Colonic mucosa (tissue), 4 donors: ENCODE measurements at places on chromosomes 12 and 14. TPM values are rescaled to one million over a fixed set of nuclear protein-coding genes. Genes with fewer than 3 reads are reported as not detected.
A peak's percentile ranks its signal among the peaks of the same experiment; 100 is the strongest.

GRCh38 chr12:67449591-67450052 is 180.5 kb downstream of the CAND1 start:
- no peak overlapping the region for H3K27ac ChIP-seq
- no peak for DNase-seq
- H3K36me3 ChIP-seq: no peaks in the 10 kb centered on the region
- no peak overlapping the region for H3K4me3 ChIP-seq

DNA sequence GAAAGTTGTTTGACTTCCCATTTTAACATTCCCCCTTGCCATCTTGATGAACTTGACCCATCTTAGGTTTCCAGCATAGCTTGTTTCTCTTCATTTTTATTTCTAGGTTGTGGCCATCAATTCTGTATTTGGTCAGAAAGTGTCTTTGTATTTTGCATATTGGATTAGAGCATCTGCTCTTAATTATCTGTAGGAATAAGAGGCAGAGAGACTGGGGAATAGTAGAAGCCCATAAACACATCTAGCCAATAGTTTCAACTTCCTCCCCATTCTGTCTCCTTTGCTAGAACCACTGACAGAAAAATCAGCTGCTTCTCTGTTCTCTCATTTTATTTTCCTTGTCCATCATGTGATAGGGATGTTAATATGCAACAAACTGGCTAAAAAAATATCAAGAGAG is 8.2 kb downstream of the SOCS2 start:
- DNase-seq: no peak
- H3K27me3 ChIP-seq: no peaks in the 10 kb centered on the region
- no peaks in the 10 kb centered on the region for H3K4me1 ChIP-seq
- H3K27ac ChIP-seq: no peak overlapping the region
- no peaks in the 10 kb centered on the region for H3K36me3 ChIP-seq

DNA sequence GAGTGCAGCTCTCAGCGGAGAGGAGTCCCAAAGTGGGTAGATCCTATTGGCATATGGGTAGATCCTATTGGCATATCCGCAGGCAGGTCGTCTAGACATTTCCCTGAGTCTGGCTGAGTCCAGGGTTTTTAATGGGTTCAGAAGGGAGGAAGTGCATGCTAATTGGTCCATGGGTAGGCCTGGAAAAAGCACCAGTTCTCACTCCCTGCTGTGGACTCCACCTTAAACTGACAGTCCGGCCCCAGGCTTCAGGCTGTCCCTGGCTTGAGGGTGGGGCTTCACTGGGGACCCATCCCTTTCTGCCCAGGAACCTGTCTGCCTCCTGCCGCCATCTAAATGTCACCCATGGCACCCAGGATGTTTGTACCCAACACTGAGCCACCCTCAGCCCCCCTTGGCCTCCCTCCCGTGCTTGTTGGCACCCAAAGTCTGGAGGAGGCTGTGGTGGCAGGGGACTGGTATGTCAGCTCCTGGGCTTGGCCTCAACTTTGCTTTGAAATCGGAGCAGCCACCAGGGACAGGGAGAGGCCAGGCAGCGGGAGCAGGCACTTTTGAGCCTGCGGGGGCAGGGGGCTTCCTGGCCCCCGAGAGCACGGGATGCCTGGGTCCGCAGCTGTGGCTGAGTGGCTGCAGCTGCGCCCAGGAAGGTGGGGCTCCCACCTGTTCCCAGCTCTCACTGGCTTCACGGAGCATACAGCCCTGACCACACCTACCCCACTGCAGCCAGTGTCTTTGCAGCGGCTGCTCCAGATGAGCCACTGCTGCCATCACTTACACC is 29.6 kb upstream of the YAF2 start:
- H3K27me3 ChIP-seq: no peaks in the 10 kb centered on the region
- no peak overlapping the region for H3K27ac ChIP-seq
- no peaks in the 10 kb centered on the region for H3K4me1 ChIP-seq
- no peaks in the 10 kb centered on the region for H3K36me3 ChIP-seq
- H3K4me3 ChIP-seq: no peak overlapping the region
- no peak for DNase-seq

GRCh38 chr12:25838007-25838406 is 120.5 kb upstream of the RASSF8 start:
- DNase-seq: no peak
- H3K27me3 ChIP-seq: no peaks in the 10 kb centered on the region
- H3K4me1 ChIP-seq: no peaks in the 10 kb centered on the region

DNA sequence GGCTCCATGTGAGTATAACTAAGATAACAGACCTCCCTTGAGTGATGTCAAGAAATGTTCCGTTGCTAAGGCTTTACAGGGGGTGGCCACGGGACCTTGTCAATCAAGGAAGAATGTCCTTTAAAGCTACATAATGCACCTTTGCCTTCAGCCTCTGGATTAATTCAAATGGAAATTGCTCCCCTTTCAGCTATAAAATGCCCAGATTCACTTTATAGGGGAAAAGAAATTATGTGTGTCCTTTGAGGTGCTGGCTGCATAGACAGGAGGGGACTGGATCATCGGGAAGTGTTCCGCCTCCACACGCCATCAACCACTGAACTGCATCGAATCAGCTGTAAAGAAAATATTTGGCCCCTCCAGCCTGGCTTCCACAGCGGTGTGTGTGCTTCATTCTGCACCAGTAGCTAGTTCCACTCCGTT is 415.4 kb downstream of the DPF3 start:
- DNase-seq: no peak
- no peaks in the 10 kb centered on the region for H3K36me3 ChIP-seq
- H3K27me3 ChIP-seq: no peaks in the 10 kb centered on the region
- H3K4me3 ChIP-seq: no peak overlapping the region

Gene PRKAG1
- total RNA-seq: 54.8 TPM

DNA sequence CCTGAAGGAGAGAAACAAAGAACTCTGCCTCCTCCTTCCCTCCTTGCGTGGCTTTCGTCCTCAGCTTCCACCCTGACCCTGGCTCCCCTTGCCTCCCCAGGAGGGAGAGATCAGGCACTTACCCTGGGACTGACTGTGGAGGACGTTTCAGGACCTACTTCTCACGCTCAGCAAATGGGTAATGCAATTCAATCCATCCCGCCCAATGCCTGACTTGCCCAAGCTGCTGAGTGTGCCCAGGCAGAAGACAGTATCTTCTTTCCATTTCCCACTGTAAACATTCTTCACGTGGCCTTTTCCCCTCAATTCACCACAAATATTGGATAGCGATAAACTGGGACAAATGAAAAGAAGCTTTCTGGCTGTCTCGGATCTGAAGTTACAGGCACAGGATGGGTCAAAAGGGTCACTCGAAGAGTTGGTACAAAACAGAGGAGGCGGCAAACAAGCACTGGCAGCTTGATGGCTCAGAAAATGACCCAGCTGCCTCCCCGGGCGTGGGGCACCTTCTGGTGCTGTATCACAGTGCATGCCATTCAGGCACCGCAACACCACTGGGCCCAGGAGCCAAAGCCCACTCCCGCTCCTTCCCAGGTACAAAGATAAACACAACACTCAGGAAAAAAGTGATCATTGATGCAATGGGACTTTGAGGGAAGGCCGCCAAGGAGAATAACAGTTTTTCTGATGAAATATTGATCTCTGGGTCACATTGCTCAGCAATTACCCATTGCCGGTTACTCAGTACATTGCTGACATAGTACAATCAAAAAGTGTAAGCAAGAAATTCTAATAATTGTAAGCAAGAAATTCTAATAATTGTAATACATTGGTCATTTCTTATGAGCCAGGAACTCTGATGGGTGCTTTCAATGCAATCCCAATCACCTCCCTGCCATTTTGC is 65.8 kb downstream of the TRIM9 start:
- no peaks in the 10 kb centered on the region for H3K4me1 ChIP-seq
- no peaks in the 10 kb centered on the region for H3K27me3 ChIP-seq
- no peaks in the 10 kb centered on the region for H3K36me3 ChIP-seq

DNA sequence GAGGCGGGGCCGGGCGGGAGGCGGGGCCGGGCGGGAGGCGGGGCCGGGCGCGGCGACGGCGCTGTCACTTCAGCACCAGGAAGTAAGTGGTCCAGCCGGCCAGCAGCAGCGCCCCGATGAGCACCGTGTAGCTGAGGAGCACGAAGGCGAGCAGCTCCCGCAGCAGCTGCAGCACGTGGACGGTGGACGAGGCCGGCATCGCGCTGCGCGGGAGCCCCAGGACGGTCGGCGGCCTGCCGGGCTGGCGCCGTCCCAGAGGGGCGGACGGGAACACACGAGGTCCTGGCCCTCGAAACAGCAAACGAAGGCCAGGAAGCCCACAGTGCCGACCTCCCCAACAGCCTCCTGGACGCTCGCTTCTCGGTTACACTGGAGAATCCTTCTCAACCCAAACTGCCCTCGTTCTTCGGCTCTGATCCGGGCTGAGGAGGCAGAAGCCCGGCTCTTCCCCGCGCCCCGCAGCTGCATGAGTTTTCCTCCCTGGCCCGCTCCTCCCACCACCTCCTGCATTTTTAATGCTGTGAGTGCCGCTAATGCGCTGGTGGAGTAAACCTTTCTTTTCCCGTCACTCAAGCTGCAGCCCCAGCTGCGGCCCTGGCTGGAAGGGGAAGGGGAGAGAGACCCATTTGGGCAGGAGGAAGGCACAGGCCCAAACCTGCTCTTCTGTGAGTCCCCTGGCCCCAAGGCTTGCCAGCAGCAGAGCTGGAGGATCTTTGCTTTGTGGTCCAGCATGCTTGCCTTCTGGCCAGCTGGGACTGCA is 694 bp upstream of the DIABLO start:
- H3K27ac ChIP-seq: peak overlapping the region; percentile 20
- no peaks in the 10 kb centered on the region for H3K27me3 ChIP-seq
- DNase-seq: no peak
- no peaks in the 10 kb centered on the region for H3K36me3 ChIP-seq

- no peak for DNase-seq
- no peaks in the 10 kb centered on the region for H3K4me1 ChIP-seq
- no peak overlapping the region for H3K4me3 ChIP-seq
- H3K27me3 ChIP-seq: no peaks in the 10 kb centered on the region
- no peak overlapping the region for H3K27ac ChIP-seq
These were observed 33.8 kb downstream of the ZFP36L1 start for GRCh38 chr14:68759017-68759560.

DNA sequence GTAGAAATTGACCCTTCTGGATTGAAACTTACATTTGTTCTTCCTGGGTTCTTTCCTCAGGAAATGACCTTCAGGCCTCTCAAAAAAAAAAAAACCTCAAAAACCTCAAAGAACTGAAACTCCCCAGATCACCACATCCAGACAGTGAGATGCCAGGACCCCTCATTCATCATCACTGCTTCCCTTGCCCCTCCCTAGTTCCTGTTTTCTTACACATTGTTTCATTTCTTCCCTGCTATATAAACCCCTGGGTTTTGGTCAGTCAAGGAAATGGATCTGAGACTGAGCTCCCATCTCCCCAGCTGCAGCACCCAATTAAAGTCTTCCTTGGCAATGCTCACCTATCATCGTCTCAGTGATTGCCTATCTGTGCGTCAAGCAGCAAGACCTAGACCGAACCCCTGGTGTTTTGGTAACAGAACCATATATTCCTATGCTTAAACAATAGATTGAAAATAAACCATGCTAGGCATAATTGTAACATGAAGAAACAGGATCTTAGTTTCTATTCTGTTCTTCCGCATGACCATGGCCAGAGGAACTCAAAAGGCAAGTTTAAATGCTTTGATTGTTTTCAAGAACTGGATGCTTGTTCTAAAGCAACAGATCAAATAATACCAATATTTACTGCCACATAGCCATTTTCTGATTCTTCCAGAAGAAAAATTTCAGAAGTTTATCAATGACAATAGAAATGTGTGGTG is 108.0 kb upstream of the MAX start:
- H3K4me3 ChIP-seq: no peak overlapping the region
- no peaks in the 10 kb centered on the region for H3K36me3 ChIP-seq
- no peaks in the 10 kb centered on the region for H3K4me1 ChIP-seq
- no peaks in the 10 kb centered on the region for H3K27me3 ChIP-seq
- H3K27ac ChIP-seq: no peak overlapping the region

DNA sequence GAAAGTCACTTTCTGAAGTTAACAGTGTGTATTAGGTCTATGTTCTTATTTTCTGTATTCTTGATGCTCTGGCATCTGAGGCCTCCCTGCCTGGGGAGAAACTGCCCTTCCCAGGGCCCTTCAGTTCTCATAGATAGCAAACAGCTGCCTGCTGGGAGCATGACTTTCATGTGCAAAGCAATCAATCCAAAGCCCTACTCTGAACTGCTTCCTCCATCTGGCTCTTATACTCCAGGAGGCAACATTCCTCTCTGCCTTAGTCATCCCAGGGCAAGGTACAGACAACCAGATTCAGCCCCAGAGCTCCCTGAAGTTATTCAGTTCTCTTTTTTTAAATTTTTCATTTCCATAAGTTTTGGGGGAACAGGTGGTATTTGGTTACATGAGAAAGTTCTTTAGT is 41.7 kb upstream of the RIN3 start:
- no peaks in the 10 kb centered on the region for H3K27me3 ChIP-seq
- DNase-seq: peak; percentile 33
- H3K36me3 ChIP-seq: no peaks in the 10 kb centered on the region
- no peak overlapping the region for H3K27ac ChIP-seq
- no peak overlapping the region for H3K4me3 ChIP-seq

DNA sequence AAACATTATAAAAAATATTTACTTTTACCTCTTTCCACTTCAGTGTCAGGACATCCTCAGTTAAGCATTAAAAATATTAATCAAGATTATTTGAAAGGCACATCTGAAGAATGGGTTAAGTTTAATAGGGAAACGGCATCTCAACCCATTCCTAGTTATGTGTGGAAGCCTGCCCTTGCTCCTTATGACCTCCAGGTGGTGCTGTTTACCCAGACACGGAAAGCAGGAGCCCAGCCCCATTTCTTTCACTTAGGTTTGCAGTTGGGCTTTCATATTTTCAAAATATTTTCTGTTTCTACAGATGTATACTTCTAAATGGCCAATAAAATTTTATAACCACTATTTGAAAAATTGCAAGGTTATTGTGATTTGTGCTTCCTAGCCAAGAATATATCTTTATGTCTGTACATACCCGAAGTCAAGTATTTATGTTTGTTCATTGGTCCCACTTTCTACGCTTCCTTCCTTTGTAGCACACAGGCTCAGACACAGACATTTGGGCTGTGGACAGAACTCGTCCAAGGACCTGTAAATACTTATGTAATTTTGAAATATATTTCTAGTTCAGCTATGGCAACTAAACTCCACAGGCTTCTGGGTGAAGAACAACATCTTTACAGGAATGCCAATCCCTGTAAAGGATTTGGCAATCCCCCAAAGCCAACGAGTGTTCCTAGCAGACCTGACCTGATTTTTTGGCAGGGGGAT is 247.1 kb downstream of the AKAP6 start:
- H3K27me3 ChIP-seq: no peaks in the 10 kb centered on the region
- H3K4me3 ChIP-seq: no peak overlapping the region
- peak; percentile 55 for DNase-seq
- H3K36me3 ChIP-seq: no peaks in the 10 kb centered on the region
- H3K4me1 ChIP-seq: no peaks in the 10 kb centered on the region

Gene ERP29
- 152 TPM for total RNA-seq

GRCh38 chr14:32078858-32079216 is 1.7 kb downstream of the ARHGAP5 start:
- peaks cover 4% of the 10 kb centered on the region for H3K4me1 ChIP-seq
- no peaks in the 10 kb centered on the region for H3K36me3 ChIP-seq
- H3K27me3 ChIP-seq: no peaks in the 10 kb centered on the region
- DNase-seq: no peak
- H3K4me3 ChIP-seq: peak overlapping the region; percentile 85
- H3K27ac ChIP-seq: peak overlapping the region; percentile 99
